ENCODE measurements at places on chromosomes 4 and X.

DNA sequence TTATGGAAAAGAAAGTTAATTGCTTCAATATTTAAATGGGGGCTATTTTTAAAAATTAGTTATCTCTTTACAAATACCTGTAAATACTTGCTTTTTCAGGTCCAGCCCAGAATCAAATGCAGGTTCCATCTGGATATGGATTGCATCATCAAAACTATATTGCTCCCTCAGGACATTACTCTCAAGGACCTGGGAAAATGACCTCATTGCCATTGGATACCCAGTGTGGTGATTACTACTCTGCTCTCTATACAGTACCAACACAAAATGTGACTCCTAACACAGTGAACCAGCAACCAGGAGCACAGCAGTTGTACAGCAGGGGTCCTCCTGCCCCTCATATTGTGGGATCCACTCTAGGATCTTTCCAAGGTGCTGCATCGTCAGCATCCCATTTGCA is 29.2 kb downstream of the SEC24B start:
- DNase-seq = no peak

DNA sequence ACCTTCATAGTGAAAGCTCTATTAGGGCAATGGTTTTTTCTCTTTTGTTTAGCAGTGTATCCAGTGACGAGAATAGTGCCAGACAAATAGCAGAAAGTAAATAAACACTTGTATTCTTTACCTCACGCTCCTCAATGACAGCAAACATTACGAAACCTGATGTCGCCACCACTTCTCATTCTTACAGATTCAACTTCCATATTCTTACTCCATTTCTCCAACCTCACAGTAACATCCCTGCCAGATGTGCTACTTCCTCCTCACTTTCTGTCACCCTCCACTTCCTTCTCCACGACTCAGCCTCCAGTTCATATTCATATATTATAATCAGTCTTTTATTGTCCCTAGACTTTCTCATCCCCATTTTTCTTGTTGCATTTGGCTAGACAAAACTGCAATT is 1956.2 kb upstream of the AGA start:
- DNase-seq = no peak

DNA sequence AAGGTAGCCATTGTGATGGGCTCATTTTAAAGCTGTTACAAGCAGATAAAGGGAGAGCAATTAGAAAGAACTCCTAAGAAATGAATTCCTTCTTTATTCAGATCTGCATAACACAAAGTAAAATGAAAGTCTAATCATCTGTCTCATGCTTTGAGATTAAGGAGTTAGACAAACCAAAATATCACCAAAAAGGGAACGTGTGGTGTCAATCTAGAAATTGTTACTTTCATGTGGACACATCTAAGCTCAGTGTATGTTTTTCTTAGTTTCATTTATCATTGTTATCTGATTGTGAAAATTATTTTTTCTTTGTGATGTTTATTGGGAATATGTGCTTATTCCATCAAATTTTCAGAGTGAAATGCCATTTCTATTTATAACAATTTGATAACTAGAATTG is 80.3 kb downstream of the BANK1 start:
- no peak for DNase-seq

DNA sequence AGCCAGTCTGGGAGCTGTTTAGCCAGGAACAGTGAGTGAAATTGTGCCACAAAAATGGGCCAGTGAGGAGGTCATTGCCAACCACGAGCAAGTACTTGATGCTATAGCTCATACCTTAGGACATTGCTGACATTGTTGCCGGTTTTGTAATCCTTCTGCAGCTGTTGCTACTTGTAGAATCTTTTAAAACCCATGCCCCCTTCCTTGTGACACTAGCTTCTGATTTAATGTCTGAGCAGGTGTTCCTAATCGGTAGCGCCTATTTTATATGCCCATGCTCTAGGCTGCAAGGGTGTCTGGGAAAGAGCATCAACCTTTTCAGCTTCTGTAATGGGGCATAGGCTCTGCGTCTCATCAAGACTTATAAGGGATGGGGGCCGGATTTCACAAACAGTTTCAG is 2.6 kb downstream of the POLA1 start:
- DNase-seq = no peak

GRCh38 chr4:168200685-168201084 is 108.3 kb downstream of the ANXA10 start:
- no peak for DNase-seq

All from stimulated activated CD8-positive, alpha-beta memory T cell treated with anti-CD3 and anti-CD28 coated beads, Interleukin-4, amount 100 ng/mL, for 4 hours (primary cell).